ENCODE measurements at places on chromosomes 12 and 14.

DNA sequence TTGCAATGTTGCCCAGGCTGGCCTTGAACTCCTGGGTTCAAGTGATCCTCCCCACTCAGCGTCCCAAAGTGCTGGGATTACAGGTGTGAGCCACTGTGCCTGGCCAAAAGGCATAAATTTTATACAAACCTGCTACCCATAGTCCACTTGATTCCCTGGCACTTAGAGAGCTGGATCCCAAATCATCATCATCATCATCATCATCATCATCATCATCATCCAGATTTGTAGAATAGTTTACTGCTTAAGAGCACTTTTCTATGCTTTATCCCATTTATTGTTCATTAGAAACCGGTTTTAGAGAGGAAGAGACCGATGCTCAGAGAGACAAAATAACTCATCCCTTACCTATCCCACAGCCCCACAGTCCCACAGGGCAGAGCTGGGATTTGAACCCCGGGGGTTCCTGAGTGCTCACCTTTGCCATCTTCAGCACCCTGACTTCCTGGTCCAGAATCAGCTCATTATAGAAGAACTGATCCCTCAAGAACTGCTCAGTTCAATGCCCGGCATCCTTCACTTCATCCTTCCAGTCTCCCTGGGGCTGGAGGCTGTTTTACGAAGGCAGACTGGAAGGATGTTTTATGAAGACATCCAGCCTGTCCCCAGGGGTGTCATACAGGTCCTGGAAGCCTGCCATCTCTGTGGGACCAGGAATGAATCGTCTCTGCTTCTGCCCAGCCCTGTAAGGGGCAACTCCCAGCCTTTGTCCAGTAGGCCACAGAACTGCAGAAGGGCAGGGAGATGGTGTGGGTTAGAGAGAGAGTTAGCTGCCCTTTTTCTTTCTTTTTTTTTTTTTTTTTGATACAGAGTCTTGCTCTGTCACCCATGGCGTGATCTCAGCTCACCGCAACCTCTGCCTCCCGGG, 20.2 kb upstream of the OASL start:
- DNase-seq, result no peak

DNA sequence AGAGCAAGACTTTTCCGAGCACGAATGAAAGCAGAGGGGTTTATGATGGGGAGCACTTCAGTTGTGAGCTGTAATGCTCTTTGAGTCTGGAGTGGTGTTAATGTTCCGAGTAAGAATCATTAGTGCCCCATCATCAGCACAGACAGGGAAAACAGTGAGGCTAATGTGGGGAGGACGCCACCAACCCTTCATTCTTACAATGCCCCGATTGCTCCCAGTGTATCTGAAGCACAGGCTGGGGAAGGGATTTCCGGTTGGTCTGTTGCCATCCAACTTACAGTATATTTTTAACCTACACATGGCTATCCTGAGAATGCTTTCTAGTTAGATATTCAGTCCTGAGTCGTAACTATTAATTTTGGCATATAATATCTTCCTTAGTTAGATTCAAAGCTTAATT, 141.6 kb downstream of the APAF1 start:
- DNase-seq, result no peak

- DNase-seq, result no peak
These were observed 105.0 kb downstream of the SNAPC1 start for GRCh38 chr14:61866932-61867920.

DNA sequence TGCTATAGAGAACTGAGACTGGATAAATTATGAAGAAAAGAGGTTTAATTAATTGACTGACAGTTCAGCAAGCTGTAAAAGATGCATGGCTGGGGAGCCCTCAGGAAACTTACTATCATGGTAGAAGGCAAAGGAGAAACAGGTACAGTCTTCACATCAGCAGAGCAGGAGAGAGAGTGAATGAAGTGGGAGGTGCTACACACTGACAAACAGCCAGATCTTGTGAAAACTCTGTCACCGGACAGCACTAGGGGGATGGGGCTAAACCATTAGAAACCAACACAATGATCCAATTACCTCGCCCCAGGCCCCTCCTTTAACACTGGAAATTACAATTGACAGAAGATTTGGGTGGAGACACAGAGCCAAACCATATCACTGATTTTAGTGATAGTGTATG, 682.4 kb downstream of the SLC16A7 start:
- no peak for DNase-seq

- DNase-seq, result no peak
These were observed 73.5 kb downstream of the CDK17 start for GRCh38 chr12:96326628-96327227.

DNA sequence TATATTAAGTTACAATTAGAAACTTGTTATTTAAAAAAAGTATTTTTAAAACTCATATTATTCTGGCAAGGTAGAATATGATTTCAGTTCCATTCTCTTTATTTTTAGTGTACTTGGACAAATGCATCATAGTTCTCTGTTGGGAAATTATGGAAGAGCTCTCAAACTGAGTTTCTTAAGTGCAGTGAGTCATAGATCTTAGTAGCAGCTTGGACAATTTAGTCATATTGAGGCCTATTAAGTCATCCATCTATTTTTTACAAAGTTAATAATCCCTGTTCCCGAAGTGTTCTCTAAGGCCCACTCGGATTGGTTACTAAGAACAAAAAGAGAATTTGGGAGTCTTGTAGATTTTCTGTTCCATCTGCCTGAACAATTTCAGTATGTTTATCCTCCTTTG, 113.9 kb downstream of the ANO4 start:
- peak; percentile 1 for DNase-seq

GRCh38 chr14:32043624-32044023, 33.5 kb upstream of the ARHGAP5 start:
- DNase-seq, result no peak

DNA sequence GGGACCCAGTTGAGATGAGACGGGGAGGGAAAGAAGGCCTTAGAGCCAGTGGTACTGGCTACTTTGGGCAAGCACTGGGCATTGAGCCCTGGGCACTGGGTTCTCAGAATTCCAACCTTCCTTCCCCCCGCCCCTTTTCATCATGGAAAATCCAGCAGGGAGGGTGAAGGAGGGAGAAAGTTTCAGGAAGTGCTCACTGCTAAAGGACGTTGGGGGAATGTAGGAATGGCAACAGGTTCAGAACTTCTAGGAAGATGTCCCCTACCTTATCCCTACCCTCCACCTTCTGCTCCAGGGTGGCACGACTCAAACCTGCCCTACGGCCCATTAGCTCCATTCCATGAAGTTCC, 4.2 kb upstream of the TNS2 start:
- no peak for DNase-seq

GRCh38 chr14:33945210-33946088, 5.4 kb downstream of the EGLN3 start:
- no peak for DNase-seq

DNA sequence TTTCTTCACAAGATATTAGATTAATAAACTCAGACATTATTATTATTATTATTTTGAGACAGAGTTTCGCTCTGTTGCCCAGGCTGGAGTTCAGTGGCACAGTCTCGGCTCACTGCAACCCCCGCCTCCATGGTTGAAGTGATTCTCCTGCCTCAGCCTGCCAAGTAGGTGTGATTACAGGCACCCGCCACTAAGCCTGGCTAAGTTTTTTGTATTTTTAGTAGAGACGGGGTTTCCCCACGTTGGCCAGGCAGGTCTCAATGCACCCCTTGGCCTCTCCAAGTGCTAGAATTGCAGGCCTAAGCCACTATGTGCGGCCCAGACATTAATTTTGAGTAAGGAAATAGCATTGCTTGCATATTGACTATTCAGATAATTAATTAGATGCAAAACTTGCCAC, 554.9 kb upstream of the LRFN5 start:
- DNase-seq, result no peak

DNA sequence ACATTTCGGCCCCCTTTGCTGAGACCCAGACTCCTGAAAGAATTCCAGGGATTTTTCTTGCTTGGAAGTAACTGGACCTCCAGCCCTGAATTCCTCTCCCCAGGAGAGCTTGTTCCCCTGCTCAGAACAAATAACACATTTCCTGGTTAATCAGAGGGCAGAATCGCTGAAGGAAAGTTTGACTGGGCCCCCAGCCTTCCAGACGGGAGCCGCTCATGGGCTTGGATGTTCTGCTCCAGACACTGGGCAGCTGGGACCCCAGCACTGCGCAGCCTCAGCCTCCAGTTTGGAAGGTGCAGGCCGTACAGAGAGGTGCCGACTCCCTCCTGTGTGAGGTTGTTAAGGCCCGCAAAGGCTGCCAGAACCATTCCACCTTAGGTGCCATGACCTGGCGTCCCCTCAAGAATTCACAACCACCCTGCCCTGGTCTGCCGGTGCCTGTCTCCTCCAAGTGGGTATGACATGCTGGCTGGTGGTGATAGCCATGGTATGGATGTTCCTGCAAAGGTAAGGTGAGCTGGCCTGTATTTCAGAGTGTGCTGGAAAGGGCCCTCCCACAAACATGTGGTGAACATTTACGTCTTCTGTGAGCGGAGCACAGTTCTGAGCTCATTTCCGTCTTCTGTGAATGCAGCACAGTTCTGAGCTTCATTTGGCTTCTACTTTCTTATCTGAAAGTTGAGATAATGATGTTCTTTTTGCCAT, 5.1 kb upstream of the LTBP2 start:
- no peak for DNase-seq

- no peak for DNase-seq
These were observed 65.3 kb upstream of the TSPAN8 start for GRCh38 chr12:71223139-71223538.

- DNase-seq, result no peak
These were observed 21.4 kb upstream of the CMKLR1 start for GRCh38 chr12:108360487-108360886.

GRCh38 chr14:34063470-34064164, 112.7 kb upstream of the EGLN3 start:
- DNase-seq, result no peak

DNA sequence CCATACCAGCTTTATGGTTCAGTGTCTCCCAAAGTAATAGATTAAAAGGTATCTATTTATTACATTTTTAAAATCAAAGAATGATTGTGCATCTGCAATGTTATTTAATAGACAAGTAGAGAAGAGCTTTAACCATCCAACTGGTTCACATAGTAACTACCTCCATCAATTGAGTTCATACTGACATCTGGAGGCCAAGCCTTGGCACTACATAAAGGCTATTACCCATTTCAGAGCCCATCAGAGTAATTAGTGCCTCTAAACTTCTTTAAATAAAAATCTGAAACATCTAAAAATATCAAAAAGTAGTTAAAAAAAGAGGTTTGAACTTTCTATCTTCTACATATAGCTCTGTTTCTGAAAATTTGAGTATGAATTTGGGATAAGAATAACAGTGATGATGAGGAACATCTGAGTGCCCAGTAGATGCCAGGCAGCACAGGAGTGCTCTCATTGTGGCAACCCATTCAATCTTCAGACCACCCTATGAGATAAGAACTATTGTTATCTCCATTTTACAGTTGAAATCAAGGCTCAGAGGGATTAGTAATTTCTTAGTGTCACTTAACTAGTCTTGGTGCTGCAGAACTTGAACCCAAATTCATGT, 132.9 kb upstream of the DAAM1 start:
- peak; percentile 63 for DNase-seq

GRCh38 chr12:76848132-76848531, 30.7 kb downstream of the CSRP2 start:
- no peak for DNase-seq

GRCh38 chr14:92607702-92608429, 94.3 kb downstream of the RIN3 start:
- DNase-seq, result peak; percentile 92

DNA sequence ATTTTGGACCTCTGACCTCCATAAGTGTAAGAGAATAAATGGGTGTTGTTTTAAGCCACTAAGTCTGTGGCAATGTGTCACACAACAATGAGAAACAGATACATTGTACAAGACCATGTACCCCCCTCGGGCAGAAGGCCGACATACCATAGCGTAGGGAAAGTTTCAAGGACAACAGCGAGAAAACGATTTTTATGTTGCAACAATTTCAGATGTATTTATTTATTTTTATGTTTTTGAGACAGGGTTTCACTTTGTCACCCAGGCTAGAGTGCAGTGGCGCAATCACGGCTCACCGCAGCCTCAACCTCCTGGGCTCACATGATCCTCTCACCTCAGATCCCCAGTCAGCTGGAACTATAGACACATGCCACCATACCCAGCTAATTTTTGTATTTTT, 136.4 kb upstream of the NCOR2 start:
- peak; percentile 43 for DNase-seq

DNA sequence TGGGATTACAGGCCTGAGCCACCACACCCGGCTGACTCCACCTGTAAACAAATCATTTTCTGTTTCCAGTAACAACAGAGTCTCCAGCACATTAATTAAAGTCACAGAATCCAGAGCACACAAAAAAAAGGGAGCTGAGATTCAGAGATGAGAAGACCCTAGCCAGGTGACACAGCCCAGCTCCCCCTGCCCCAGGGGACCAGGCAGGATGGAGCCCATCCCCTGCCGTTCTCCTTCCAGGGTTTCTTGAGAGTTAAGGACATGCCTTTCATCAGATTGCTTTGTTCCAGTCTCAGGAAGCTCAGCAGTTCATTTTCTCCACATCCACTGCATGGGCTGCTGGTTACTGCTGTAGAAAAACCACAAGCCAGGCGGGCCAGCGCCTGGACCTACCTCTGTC, 81.2 kb downstream of the RIMBP2 start:
- no peak for DNase-seq

- DNase-seq, result no peak
These were observed 4.0 kb upstream of the OR6S1 start for GRCh38 chr14:20645481-20645880.

DNA sequence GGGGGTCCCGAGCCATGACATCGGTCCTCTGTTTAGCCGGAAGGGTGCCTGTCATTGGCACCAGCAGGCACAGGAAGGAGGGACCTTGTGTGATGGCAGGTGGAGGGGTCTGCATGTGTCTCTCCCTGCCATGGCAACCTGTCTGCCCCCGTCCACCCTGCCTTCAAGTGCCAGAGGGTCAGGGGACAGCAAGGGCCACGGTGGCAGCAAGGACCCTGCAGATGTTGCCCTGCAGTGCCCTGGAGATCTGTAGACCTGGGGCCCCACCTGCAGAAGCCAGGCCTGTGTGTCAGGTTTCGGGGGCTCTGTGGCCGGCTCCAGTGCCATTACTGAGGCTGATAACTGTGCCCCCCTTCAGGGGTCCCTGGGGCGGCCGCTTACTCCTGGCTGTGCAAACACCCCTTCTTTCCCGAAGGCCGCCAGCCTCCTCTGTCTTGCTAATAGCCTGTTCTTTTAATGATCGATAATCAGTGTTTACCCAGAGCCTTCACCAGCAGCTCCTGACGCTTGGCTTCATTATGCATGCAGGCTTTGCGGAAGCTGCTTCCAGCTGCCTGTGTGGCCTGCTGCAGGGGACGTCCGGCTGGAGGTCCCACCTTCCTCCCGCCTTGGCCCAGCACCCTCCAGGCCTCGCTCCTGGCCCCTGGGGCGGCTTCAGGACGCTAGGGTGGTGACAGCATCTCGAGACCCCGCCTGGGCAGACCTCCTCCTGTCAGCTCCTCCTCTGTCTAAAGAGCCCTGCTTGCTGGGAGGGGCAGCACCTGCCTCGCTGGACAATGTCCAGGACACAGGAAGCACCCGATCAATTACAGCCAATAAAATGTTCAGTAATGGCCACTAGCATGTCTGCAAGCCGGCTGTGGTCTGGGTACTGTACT, 153.0 kb downstream of the KIF26A start:
- no peak for DNase-seq

GRCh38 chr12:80834724-80835123, 103.0 kb downstream of the LIN7A start:
- no peak for DNase-seq

Data from HFFc6 (cell line).